Activated CD4-positive, alpha-beta T cell treated with anti-CD3 and anti-CD28 coated beads for 36 hours (primary cell): ENCODE measurements at places on chromosomes 5 and 9.

GRCh38 chr9:68927165-68927564 lies 86.7 kb downstream of the PRKACG start:
- no peak for DNase-seq

- no peak for DNase-seq
Observed at GRCh38 chr5:44997506-44997905, 188.8 kb downstream of the MRPS30 start.

DNA sequence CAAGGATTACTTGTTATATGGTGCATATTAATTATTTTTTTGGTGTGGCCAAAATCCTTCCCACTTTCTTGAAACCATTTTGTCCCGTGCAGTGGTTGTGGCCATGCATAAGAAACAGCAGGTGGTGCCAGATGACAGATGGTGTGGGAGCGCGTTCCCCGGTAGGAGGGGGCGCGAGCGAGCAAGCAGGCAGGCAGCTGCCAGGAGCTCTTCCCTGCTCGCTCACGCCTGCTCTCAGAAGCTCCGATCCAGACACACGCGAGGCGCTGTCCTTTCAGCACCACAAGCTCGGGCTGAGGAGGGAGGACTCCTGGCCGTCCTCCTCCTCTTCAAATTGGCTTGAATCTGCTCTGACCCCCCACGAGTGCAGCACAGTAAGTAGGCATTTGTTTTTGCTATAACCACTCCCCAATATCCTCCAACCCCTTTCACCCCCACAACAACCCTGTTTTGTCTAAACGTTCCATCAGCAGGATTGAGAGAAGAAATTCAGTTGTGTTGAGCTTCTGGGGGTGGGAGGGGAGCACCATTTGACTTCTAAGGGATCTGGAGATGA lies at the start of gene NSG2:
Gene NSG2, plus strand, starts transcription at position 237 of the 556 bp plus-strand sequence. CDS start 1,050 bp downstream, outside the sequence.
- peak; percentile 72 for DNase-seq

DNA sequence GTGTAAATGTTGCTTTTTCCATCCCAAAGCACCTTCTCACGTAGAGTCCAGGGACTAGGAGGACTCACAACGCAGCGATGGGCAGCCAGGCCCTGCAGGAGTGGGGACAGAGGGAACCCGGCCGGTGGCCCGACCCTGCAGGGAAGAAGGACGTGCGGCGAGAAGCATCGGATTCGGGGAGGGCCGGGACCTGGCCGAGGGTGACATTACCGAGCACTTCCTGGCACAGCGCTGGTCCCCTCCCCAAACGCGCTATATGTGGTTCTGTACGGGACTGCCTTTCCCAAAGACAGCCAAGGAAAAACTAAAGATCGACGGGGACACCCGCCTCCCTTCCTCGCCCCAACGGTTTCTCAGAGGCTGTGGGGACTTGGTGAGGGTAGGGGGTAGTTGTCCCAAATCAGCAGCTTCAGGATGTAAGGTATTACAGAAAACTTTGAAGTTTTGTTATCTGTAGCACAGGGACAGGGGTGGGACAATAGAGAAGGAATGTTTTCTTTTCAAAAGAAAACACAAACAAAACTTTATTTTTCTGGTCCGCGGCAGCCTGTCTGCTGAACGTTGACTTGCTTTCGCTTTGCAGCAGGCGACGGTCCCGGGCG lies 887 bp upstream of the MAP3K1 start:
- peak; percentile 61 for DNase-seq

DNA sequence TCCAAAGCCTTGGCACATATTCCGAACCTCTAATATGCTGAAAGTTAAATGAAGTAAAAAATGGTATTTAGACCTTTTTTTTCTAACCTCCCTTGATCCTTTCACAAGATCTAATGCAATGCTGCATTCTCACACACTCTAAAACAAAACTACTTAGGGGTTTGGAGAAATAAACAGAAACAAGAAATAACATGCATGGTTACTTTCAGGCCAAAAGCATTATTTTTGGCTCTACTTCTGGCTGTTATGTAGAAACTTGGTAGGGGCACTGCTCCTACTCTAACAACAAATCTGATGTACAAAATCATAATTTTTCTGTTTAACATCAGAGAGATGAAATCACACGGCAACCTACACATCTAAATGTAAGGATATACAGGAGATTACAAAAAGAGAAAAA lies 51.2 kb downstream of the CHD1 start:
- DNase-seq: no peak

DNA sequence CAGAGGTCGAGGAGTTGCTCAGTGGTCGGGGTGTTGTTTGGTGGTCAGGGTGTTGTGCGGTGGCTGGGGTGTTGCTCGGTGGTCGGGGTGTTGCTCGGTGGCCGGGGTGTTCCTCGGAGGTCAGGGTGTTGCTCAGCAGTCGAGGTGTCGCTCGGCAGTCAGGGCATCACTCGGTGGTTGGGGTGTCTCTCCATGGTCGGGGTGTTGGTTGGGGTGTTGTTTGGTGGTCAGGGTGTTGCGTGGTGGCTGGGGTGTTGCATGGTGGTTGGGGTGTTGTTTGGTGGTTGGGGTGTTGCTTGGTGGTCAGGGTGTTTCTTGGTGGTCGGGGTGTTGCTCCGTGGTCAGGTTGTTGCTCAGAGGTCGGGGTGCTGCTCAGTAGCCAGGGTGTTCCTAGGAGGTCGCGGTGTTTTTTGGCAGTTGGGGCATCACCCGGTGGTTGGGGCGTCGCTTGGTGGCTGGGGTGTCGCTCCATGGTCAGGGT lies 11.0 kb upstream of the GPSM1 start:
- no peak for DNase-seq

GRCh38 chr5:134479839-134480238 lies 45.6 kb upstream of the JADE2 start:
- no peak for DNase-seq

DNA sequence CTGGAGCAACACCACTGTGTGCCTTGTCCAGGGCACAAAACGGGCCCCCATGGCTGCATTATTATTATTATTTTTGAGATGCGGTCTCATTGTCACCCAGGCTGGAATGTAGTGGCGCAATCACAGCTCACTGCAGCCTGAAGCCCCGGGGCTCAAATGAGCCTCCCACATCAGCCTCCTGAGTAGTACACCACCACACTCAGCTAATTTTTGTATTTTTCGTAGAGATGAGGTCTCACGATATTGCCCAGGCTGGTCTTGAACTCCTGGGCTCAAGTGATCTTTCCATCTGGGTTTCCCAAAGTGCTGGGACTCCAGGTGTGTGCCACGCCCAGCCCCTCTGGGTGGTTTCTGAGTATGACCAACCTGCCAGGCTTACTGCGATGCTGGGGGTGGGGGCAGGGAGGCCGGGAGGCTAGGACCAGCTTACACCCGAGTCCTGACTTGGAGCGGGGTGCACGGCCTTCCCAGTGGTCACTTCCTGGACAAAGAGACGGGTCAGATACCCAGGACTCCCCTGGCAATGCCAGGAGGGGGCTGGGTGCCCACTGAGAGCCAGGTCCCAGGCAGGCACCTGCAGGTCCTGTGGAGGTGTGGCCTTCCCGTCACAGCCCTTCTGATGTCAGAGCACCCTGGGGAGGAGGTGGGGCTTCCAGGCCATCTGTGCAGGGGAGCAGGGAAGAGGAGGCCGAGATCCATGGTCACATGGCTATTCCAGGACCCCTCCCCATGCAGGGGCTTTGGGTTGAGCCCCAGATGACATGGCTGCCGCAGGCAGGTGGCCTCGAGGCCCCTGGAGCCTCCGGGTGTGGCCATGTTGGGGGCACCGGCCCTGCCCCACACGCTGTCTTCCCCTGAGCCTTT lies 8.3 kb upstream of the NRARP start:
- DNase-seq: no peak
